ENCODE measurements at places on chromosomes 2 and 18.

- no peak for DNase-seq
Measured at GRCh38 chr2:23093513-23093912, 291.5 kb upstream of the KLHL29 start.

DNA sequence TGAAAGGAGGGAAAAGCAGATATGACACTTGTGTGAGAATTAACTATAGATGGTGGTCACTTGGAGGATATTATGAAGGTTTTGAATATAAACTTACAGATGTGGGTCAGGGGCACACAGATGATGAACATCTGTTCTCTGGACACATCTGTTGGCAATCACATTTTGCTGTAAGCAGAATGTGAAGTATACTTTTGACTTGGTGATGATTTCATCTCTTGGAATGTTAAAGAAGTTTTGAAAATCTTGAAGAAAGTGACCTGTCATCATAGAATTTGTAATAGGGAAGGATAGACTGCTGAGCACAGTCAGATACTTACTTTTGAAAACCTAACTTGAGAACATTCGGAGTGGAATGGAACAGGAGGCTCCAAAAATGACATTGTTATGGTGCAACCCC, 40.2 kb downstream of the PIKFYVE start:
- peak; percentile 71 for DNase-seq

DNA sequence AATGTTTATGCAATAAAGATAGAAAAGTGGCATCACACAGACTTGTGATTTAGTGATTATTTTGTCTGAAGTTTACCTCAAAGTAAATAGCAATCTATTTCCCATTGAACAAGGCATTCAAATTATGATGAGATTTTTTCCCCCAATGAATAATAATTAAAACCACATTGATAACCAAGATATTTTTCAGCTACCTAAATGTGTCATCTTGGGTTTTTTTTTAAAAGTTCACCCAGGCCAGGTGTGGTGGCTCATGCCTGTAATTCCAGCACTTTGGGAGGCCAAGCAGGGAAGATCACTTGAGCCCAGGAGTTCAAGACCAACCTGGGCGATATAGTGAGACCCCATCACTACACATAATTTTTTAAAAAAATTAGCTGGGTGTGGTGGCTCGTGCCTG, 27.0 kb downstream of the MYOM1 start:
- DNase-seq: no peak

DNA sequence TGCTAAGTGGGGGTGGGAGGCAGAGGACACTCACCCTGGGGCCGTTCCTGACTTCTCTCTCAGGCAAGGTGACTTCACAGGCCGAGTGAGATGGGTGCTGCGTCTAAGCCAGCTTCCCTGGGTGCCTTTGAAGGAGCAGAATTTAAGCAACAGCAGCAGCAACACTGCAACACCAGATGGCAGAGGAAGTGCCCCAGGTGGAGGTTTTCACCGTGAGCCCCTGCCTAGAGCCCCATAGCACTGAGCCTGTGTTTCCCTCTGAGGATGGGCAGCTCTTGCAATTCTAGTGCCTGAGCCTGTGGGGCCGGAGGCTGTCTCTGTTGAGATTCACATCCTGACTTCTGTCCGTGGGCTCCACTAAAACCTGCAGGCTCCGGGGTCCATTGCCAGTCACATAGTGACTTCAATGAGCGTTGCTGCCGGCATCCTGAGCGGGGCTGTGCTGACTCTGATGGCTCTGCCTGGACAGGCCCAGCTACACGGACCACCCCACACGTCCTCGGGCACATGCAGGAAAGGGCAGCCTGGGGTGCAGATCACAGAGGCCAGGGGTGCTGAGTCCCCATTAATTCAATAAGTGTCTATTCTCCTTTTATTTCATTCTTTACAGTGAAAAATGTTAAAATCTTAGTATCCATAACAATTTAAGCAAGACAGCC, 218.8 kb downstream of the SNTG2 start:
- no peak for DNase-seq

DNA sequence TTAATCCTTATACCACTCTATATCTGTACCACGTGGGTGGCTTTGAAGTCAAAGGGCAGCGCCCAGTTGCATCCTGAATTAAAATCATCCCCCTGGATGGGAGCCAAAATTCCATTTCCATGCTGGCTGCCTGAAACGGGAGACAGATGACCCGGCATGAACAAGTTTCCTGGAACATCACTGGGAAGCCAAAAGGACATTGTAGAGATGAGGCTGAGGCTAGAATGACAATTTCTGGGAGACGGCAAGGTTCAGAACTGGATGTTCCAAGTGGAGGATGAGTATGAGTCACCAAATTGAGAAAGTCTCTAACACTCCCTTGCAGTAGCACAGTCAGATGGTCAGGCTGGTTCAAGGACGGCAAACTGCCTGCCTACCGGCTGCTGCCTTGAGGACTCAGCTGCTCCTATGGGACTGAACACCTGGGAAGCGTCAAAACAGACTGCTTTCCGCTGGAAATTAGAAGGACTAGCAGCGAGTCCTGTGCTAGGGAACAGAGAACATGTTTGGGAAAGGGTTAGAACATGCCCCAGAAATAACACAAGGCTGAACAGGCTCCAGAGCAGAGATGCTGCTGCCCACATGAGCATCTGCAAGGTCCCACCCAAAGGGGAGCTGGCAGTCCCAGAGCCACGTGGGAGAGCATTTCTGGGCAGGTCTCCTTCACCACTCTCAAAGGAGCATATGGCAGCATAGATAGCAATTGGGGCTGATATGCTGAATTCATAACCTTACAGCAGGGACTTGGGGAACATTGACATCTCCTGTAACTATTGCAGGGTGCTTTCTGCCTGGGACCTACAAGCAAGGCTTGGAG, 32.0 kb downstream of the YPEL5 start:
- DNase-seq: peak; percentile 62

GRCh38 chr2:72813841-72814240, 12.0 kb downstream of the EXOC6B start:
- DNase-seq: peak; percentile 20

All from AG10803 (cell line).